ENCODE measurements at places on chromosomes 7 and 10.
A peak's percentile ranks its signal among the peaks of the same experiment; 100 is the strongest.

DNA sequence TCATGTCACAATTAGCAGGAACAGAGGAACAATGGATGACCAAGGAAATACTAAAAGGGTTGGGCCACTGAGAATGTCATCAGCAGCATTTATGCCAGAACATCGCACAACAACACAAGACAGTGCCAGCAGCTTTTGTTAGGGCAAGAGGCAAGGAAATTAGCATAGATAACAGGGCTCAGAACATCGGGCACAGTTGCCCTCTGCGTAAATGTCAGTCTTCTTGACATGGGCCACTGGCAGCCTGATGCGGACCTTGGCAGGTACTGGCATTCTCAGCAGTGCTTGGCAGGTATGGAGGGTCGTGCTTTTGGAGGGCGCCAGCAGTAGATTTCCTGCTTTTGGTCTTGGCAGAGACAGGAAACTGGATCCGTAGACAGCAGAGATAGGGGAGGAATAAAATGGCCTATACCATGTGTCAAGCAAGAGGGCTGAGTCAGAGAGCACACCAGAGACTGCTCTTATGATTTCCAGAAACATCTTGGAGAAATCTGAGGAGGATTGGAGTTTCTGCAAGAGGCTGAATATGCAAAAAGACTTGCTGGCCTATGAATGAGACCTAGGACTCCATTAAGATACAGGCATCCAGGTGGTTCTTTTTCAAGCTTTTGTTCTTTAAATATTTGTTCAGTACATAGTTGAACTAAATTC, 371.5 kb upstream of the MTPN start:
- no peak for DNase-seq

- peak; percentile 78 for DNase-seq
Observed at GRCh38 chr7:1460821-1461645, 1.8 kb upstream of the MICALL2 start.

DNA sequence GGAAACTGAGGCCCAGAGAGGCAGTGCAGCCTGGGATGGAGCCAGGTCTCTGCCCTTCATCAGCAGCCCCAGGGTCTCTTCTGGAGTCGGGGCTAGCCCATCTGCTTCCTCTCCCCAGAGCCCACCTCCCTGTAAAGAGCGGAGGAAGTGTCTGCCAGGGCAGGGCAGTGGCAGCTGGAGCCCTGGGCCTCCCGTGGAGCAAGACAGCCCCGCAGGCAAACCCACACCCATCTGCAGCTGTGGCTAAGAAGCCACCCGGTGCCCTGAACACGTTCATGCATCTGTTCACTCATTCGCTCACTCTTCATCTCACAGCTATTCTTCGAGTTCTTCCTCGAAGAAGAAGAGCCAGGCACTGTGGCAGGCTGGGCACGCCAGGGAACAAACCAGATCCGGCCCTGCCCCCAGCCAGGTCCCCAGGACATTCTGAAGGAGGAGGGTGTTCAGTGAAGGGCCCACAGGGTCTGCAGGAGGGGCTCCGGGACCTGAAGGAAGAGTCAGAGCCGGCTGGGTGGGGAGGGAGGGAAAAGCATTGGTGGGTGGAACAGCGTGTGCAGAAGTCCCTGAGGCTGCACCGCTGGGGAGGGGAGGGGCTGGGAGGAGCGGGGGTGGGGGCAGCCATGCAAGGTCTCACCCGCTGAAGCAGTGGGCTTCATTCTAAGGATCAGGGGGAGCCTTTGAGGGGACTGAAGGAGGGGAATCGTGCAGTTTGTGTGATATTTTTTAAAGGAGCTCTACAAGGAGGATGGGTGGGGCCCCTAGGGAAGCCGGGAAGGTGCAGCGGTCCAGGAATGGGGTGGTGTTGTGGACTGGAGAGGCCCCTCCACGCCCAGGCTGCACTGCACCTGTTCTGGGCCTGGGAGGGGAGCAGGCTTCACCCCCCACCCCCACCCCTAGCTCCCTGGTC, 99.1 kb downstream of the UNCX start:
- DNase-seq = no peak

- DNase-seq = no peak
Observed at GRCh38 chr7:47622946-47623640, 41.2 kb upstream of the TNS3 start.

GRCh38 chr10:62632071-62632809, 172.3 kb upstream of the ADO start:
- DNase-seq = no peak

DNA sequence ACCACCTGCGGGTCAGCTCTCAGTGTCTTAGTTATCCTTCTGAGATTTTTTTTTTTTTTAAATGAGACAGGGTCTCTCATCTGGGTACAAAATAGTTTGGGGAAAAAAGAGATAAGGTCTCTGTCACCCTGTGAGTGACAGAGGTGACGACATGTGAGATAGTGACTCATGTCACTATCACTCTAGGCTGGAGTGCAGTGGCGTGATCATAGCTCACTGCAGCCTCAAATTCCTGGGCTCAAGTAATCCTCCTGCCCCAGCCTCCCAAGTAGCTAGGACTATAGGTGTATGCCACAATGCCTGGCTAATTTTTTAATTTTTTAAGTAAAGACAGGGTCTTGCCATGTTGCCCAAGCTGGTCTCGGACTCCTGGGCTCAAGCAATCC, 10.4 kb downstream of the BLVRA start:
- no peak for DNase-seq

DNA sequence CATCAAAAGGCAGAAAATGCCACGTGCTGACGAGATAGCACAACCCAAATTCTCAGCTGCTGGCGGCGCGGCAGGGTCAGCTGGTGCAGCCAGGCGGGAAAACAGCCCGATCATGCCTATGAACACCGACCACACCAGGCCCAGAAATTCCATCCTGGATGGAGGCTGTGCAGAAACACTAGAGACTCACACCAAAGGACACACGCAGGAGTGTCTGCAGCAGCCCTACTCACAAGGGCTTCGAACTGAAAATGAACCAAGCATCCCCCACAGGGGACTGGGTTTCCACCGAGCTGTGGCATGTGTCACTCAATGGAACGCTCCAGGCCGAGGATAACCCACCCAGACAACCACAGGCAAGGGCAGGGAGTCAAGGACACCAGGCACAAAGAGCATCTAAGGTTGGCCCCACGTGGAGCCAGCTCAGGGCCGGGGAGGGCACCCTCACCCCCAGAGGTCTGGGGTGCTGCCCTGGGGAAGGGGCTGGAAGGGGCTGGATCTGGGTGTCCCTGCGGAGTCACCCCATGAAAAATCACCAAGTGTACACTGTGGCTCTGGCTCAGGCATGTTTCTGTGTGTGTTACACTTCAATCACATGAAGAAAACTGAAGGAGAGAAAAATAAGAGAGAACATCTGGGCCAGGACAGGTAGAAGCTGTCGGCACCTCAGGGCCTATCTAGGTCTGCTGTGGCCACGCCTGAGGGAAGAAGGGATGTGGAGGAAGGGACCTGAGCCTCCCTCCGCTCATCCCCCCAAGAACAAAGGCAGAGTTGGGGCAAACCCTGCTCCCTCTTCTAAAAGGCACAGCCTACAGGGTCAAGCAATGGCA, 33.0 kb downstream of the RASGEF1A start:
- DNase-seq = peak; percentile 49

GRCh38 chr10:110076559-110077318, 69.0 kb downstream of the ADD3 start:
- no peak for DNase-seq

GRCh38 chr7:29607259-29607658, 43.6 kb downstream of the PRR15 start:
- DNase-seq = no peak

GRCh38 chr10:23966504-23967051, 242.4 kb upstream of the KIAA1217 start:
- no peak for DNase-seq

DNA sequence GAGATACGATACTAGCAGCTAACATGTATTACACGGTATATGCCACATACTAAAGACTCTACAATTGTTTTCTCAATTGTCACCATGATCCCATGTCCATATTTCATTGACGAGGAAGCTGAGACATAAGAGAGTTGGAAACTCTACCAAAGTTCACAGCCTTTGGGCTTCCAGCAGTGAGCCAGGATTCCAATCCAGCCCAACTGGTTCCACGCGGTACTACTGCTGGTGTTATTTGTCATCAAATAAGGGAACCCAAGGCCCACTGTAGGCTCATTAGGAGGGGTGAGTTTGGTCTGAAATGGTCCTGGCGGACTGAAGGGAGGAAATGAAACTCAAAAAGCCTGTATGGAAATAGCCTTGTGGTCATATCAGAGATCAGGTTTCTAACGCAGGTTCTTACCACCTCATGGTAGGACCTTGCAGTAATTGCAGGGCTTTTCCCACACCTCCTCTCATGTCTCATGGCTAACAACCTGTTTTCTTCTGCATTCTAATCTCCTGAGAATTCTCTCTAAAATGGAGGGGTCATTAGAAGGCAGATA, 814.6 kb downstream of the LRMDA start:
- no peak for DNase-seq

GRCh38 chr7:18086165-18087025, 58.7 kb upstream of the PRPS1L1 start:
- peak; percentile 67 for DNase-seq

DNA sequence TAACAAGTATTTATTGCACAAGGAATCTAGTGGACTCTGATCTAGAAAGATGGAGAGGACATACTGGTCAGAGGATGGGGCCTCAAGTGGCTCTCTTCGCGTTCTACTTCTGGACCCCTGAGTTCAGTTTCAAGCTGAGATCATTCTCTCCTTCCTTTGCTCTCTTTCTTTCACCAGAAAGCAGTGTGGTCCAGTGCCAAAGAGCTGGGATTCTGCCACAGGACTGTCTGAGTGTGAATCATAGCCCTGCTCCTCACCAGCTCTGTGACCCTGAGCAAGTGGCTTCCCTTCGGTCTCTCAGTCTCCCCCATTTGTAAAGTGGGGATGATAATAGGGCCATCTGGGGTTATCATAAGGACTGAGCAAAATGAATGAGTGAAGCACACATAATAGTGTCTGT, 715.2 kb downstream of the SUGCT start:
- DNase-seq = no peak

GRCh38 chr7:134755422-134756022, 23.9 kb upstream of the CALD1 start:
- DNase-seq = no peak

DNA sequence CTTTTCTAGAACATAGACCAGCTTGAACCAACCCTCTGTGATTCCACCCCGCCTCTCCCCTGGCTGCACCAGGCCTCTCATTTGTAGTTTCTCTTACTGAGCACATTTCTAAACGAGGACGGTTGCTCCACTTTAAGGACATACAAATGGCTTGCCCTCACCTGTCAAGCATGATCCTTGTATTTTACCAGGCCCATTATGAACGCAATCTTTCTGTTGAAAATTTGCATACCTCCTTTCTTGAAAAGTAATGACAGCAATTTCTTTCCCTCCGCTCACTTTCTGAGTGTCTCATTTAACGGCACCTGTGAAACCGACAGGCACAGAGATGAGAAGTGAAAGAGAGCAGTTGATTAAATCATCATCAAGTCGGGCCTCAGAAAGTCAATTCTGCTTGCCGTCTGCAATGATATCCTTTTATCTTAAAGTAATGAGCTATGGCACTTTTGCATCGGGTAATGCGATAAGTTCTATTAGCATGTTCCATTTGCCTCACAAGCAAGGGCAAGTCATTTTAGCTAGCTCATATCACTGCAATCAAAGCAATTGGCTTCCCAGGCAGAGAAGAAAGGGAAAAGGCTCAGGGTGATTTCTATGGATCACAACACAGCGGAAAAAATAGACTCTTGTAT, 705.6 kb upstream of the GALNT17 start:
- DNase-seq = no peak

DNA sequence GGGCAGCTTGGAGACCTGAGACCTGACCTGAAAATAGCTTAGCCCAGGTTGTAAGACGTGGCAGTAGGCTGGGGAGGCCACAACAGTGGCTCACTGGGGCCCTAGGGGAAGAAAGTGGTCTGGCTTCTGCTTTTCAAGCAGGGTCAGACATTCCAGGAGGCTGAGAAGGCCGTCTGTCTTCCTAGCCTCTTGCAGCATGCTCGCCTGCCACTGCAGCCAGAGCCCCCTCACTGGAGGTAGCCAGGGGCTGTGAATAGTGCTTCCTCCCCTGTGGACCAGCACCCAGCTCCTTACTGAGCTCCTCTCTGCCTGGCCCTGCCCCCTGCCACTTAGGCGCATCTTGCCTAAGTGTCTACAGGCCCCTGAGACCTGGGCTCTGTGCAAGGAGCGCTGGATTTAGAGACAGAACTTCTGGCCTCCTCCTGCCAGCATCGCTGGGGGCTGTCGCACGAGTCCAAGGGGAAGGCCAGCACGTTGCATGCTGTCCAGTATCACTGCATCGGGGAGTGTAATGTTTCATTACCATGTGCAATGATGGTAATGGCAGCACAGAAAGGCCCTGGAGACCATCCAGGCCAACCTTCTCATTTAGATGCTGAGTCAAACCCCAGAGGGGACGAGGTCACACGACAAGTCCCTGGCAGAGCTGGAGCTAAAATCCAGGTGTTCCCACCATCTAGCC, 12.7 kb downstream of the ZMIZ1 start:
- no peak for DNase-seq

- DNase-seq = no peak
Observed at GRCh38 chr7:135879233-135879632, 97.9 kb downstream of the MTPN start.

GRCh38 chr7:70098133-70098561, 499.9 kb downstream of the AUTS2 start:
- no peak for DNase-seq

DNA sequence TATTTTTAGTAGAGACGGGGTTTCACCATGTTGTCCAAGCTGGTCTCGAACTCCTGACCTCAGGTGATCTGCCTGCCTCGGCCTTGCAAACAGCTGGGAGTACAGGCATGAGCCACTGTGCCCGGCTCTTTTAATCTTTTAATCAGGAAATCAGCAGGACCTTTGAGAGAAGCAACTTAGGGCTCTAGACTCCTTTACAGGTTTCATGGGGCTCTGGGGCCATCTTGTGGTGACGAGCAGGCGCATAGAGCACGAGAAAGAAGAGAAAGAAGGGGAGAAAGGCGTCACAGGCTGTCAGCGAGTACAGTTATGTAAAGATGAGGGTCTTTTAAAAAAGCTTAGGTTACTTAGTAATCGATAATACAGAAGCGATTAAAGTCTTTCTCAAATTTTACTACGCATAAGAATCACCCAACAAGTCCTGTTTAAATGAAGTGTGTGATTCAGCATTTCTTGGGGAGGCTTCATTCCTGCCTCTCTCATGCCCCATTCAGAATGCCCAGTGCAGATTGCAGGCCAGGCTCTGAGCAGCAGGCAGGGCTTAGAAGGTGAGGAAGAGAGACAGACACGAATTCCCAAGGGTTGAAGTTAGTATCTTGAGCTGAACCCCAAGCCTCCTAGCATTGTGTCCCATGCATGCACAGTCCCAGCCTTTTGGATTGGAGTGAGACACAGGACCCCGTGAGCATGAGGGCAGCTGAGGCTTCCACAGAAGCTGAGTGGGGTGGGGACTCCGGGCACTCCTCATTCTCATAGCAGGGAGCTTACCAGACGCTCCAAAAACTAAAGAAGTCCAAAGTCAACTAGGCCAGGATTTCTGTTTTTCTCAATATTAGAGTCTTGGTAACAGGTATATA, 23.6 kb upstream of the PFKP start:
- DNase-seq = peak; percentile 76

- no peak for DNase-seq
Observed at GRCh38 chr10:69232252-69232651, 12.1 kb downstream of the HKDC1 start.

GRCh38 chr10:126198681-126199080, 189.6 kb downstream of the ADAM12 start:
- DNase-seq = no peak

- DNase-seq = no peak
Observed at GRCh38 chr10:50382576-50383023, 131.3 kb upstream of the ASAH2 start.

All from sciatic nerve (tissue), 2 donors.